Muscle of leg (tissue), 16 donors: ENCODE measurements at places on chromosomes 12 and 14. TPM values are rescaled to one million over a fixed set of nuclear protein-coding genes. Genes with fewer than 3 reads are reported as not detected.

DNA sequence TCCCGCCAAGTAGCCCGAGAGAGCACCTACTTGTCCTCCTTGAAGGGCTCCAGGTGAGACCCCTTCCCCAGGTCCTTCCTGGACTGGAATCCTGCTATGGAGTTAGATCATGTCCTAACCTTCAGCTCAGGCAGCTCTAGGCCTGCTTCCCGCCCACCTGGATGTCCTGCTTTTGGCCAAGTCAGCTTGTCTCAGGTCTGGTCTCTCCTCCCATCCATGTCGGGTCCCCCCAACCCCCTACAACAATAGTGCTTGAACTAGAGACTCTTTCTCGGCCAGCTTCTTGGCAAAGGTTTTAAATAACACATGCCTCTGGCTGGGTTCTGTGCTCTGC, 3.6 kb downstream of the NAB2 start:
- H3K4me1 ChIP-seq = peaks cover 68% of the 10 kb centered on the region
- DNase-seq = no peak
- no peaks in the 10 kb centered on the region for H3K27me3 ChIP-seq
- no peak overlapping the region for H3K27ac ChIP-seq

Gene FOXG1
- total RNA-seq = under 0.01 TPM

Gene ING4
- total RNA-seq = 59.5 TPM

DNA sequence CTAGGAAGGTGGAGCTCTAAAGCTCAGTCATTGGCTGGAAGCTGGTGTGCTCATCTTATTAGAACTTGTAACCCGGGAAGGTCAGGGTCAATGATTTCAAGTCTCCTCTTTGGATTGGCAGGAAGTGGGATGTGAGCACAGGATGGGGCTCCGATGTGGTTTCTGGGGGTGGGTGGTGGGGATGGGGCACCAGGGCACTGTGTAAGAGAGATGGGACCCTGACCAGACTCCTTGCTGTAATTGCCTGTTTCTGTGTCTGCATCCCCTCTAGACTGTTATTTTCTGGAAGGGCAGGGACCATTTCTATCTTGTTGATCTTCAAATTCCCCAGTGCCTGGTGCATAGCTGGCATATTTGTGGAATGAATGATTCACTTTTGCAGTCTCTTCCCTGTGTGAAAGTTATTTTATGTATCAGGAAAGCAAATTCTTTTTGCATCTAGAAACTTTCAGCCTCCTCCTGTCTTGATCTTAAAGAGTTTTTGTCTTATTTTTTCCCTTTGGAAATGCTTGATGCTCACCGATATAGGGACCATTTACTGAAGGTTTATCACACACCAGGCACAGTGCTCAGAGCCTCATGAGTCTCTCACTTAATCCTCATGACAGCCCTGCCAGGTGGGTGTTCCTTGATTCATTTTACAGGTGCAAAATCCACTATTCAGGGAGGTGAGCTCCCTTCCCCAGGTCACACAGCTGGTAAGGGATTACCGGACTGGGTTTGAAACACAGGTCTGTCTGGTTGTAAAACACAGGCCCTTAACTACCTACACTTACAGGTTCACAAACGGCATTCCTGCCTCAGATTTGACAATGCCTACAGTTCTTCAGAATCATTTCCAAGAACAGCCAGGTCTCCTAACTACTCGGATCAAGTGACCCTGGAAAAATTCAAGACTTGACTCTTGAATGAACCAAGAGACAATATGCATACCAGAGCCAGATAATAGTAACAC, 86.9 kb upstream of the IGF1 start:
- H3K4me1 ChIP-seq = no peaks in the 10 kb centered on the region
- no peak overlapping the region for H3K4me3 ChIP-seq
- DNase-seq = no peak
- no peaks in the 10 kb centered on the region for H3K27me3 ChIP-seq
- no peaks in the 10 kb centered on the region for H3K36me3 ChIP-seq
- no peak overlapping the region for H3K27ac ChIP-seq

- peak; percentile 68 for DNase-seq
- H3K27ac ChIP-seq = peak overlapping the region; percentile 62
Observed at GRCh38 chr14:92692822-92693226, 55.6 kb downstream of the LGMN start.

Gene SLC38A4
- 5.6 TPM for total RNA-seq

- H3K27me3 ChIP-seq = no peaks in the 10 kb centered on the region
- DNase-seq = peak; percentile 96
- no peak overlapping the region for H3K4me3 ChIP-seq
- peak overlapping the region; percentile 82 for H3K27ac ChIP-seq
- H3K36me3 ChIP-seq = no peaks in the 10 kb centered on the region
- H3K4me1 ChIP-seq = peaks cover 12% of the 10 kb centered on the region
Observed at GRCh38 chr14:89660166-89660565, 243.1 kb upstream of the FOXN3 start.

GRCh38 chr14:90398315-90398839, 1.5 kb downstream of the CALM1 start:
- H3K36me3 ChIP-seq = peaks cover 32% of the 10 kb centered on the region
- H3K27me3 ChIP-seq = no peaks in the 10 kb centered on the region
- peaks cover 16% of the 10 kb centered on the region for H3K4me1 ChIP-seq
- H3K4me3 ChIP-seq = peak overlapping the region; percentile 96
- H3K27ac ChIP-seq = peak overlapping the region; percentile 87

DNA sequence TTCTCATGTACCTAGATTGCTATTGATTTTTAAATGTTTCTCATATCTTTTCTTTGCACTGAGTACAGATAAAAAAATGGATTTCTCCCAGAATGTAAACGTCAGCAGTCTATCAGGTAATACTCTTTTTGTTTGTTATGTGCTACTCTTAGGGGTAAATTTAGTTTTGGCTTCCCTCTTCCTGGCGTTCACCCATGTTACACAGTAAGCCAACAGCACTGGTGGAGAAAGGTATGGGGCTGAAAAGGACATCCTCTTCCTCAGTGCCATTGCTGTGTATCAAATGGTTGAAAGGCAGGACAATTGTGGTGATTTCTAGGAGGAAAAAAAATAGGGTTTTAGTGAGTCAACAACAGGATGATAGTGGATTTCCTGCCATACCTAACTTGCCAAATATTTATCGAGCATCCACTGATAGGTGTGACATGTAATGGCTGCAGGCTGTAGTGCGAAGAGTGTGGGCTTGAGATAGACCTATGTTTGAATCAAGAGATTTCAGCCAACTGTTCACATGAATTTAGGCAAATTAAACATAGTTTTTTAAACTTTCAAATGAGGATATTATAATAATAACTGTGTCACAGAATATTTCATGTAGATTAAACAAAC, 7.5 kb downstream of the KLRF2 start:
- H3K27ac ChIP-seq = no peak overlapping the region
- H3K36me3 ChIP-seq = no peaks in the 10 kb centered on the region
- DNase-seq = no peak
- H3K4me1 ChIP-seq = no peaks in the 10 kb centered on the region

- H3K36me3 ChIP-seq = no peaks in the 10 kb centered on the region
- DNase-seq = peak; percentile 10
- no peaks in the 10 kb centered on the region for H3K27me3 ChIP-seq
Observed at GRCh38 chr12:28457785-28458184, 267.5 kb downstream of the CCDC91 start.

DNA sequence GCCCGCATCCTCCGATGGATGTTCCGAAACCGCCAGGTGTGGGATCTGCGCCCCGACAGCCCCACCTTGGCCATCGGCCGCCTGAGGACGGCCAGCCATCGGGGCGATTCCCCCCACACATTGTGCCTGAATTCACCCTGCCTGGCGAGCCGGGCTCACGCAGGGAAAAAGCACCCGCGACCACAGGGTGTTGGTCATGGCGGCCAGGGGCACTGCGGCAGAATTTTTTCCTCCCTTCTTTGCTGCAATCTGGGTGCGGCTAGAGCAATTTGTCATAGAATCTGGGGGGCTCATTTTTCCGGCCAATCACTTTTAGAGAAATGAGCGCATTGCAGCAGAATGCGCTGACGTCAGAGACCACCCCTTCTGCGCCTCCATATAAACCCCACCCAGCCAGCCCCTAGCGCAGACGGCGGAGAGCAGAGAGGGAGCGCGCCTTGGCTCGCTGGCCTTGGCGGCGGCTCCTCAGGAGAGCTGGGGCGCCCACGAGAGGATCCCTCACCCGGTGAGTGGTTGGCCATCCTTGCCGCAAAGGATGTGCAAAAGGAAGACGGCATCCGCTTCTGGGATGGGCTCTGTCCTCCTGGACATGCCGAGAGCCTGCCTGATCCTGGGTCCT, at the start of gene MEG3:
Gene MEG3 (plus strand): TSS at position 406 of the 619 bp plus-strand sequence.
- peak within 1 kb of the TSS; percentile 83 for H3K4me3 ChIP-seq
- DNase-seq = peak; percentile 96
- peaks cover 65% of the 10 kb centered on the region for H3K4me1 ChIP-seq
- H3K27ac ChIP-seq = peak within 1 kb of the TSS; percentile 99

DNA sequence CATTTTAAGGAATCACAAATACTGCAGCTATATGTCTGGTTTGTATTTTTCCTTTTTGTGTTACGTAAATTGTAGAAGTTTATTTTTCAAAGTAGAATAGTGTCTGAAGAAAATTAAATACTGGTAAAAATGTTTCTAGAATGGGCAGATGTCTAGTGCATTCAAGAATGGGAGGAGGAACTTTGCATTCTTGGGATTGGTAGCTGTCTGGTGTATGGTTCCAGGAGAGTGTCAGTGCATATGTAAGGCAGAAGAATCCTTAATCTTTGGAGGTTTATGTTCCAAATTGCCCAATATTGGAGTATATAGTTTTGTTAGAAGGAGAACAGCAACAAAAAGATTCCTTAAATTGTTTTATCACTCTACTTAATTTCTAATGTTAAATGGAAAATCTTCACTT, 13.5 kb downstream of the PAPOLA start:
- H3K4me3 ChIP-seq = no peak overlapping the region
- no peaks in the 10 kb centered on the region for H3K4me1 ChIP-seq
- no peak overlapping the region for H3K27ac ChIP-seq
- no peaks in the 10 kb centered on the region for H3K36me3 ChIP-seq
- DNase-seq = no peak
- no peaks in the 10 kb centered on the region for H3K27me3 ChIP-seq

Gene RNF212B
- total RNA-seq = not detected

DNA sequence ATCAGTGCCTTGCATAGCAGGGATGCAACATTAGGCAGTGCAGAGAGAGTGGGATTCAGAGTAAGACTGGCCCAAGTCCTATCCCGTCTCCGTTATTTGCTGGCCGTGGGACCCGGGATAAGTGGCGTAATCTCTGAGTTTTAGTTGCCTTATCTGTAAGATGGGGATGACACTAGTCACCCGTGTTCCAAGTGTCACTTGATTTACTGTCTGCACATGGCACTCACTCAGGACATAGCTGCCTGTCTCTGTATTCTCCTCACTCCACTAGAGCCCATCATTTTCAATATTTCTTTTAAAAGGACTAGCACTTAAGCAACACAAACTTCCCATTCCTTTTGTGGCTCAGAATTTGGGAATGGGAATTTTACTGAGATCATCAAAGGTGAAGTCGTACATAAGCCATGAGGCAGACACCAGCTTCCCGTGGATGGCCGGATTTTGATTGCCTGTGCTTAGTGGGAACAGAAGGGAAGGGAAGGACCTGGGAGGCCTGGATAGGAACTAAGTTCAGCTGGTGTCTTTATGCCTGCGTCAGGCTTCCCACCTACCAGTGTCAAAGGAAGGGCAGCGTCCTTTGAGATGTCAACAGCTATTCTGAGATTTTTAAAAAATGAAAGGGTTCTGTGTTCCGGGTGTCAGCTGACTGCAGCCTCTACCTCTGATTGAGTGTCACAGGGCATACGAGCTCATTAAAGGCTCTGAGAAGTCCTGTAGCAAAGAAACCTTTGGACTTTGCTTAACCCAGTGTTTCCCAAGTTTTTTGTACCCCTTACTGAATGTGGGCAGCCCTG, 361.4 kb downstream of the CACNA1C start:
- no peak overlapping the region for H3K27ac ChIP-seq
- DNase-seq = no peak
- H3K4me3 ChIP-seq = no peak overlapping the region
- H3K27me3 ChIP-seq = peaks cover 3% of the 10 kb centered on the region
- peaks cover 2% of the 10 kb centered on the region for H3K4me1 ChIP-seq

Gene ADCY4
- 7.0 TPM for total RNA-seq

DNA sequence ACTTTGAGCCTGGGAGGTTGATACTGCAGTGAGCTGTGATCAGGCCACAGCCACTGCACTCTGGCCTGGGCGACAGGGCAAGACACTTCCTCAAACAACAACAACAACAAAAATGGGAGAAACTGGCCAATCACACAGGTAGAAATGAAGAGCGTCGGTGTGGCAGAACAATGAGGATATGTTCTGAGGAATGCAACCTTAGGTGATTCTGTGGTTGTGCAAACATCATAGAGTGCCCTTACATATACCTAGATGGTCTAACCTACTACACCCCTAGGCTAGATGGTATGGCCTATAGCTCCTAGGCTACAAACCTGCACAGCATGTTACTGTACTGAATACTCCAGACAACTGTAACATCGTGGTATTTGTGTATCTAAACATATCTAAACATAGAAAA, 3.7 kb upstream of the PRDM4 start:
- DNase-seq = no peak
- H3K4me1 ChIP-seq = peaks cover 11% of the 10 kb centered on the region
- no peak overlapping the region for H3K27ac ChIP-seq
- H3K4me3 ChIP-seq = no peak overlapping the region

Gene PNN
- 24.8 TPM for total RNA-seq

DNA sequence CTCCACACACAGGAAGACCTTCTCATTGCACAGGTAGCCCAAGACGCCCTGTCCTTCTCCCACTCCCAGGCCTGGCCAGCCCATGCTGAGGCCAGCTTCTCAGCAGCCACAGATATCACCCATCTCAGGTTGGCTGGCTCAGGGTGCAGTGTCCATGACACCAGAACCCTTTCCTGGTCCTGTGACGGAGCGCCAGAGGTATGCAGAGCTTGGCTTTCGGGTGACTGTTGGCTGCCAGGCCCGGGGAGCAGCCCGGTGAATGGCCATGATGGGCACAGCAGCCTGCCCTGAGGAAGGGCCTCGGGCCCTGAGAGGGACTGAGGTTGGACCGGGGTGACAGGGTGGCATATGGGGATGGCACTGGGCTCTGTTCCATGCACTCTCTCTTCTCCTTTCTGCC, 173.4 kb downstream of the TSPAN9 start:
- peaks cover 13% of the 10 kb centered on the region for H3K36me3 ChIP-seq
- H3K4me1 ChIP-seq = peaks cover 94% of the 10 kb centered on the region
- no peak overlapping the region for H3K4me3 ChIP-seq

Gene PLEKHG7
- 0.18 TPM for total RNA-seq

GRCh38 chr12:124947013-124947412, 32.6 kb upstream of the UBC start:
- H3K4me3 ChIP-seq = no peak overlapping the region
- no peak overlapping the region for H3K27ac ChIP-seq
- peaks cover 7% of the 10 kb centered on the region for H3K4me1 ChIP-seq
- DNase-seq = no peak
- H3K27me3 ChIP-seq = no peaks in the 10 kb centered on the region

Gene PPP1R1A
- 17.6 TPM for total RNA-seq

- no peak overlapping the region for H3K4me3 ChIP-seq
- H3K4me1 ChIP-seq = peaks cover 2% of the 10 kb centered on the region
- H3K27me3 ChIP-seq = no peaks in the 10 kb centered on the region
- DNase-seq = peak; percentile 80
- H3K27ac ChIP-seq = no peak overlapping the region
- H3K36me3 ChIP-seq = no peaks in the 10 kb centered on the region
Observed at GRCh38 chr12:46944088-46944487, 118.3 kb upstream of the SLC38A4 start.

- H3K4me3 ChIP-seq = no peak overlapping the region
- no peaks in the 10 kb centered on the region for H3K36me3 ChIP-seq
- no peak for DNase-seq
Observed at GRCh38 chr14:60553808-60554207, 44.9 kb downstream of the SIX6 start.
